Daoy (cell line): ENCODE measurements at places on chromosomes 13 and 19. TPM values are rescaled to one million over a fixed set of nuclear protein-coding genes. Genes with fewer than 3 reads are reported as not detected.

The RFX1 gene
- total RNA-seq: 1.3 and 1.4 TPM in 2 replicates

The NCR1 gene
- total RNA-seq: 0.17 and 5.4 TPM in 2 replicates

DNA sequence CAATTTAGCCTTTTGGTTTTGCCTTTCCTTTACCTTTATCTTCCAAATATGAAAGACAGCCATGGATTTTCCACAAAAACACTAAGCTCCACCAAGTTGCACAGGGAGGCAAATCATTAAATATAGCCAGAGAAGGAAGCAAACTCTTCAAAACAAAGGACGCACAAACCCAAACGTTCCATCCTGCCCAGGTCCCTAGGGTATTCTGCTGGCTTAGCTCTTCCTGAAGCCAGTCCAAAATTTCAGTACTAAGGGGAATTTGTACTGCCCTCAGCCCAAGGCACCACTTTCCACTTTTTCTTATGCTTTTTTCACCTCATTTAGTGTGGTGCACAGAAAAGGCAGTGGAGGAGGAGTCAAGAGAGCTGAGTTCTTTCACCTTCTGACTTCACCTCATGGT lies 169.9 kb downstream of the FLT1 start:
- DNase-seq: no peak

GRCh38 chr19:38555200-38555599 lies 62.6 kb downstream of the MAP4K1 start:
- no peak for DNase-seq

DNA sequence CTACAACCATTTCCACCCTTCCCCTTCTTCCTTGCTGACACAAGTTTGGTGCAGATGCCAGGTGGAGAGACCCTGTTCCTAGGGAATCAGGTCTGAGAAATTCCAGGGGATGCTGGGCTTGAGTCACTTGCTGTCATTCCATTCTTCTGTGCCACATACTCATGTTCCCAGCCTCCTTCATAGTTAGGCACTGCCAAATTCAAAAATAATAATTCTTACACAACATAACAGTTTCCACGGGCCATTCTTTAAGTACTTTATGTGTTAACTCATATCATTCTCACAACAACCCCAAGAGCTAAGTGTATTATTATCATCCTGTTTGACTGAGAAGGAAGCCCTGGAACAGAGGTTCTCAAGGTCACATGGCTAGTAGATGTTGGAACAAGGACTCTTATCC lies 27.1 kb upstream of the POMP start:
- DNase-seq: no peak

- DNase-seq: no peak
These were observed 109.8 kb downstream of the EFNB2 start for GRCh38 chr13:106425661-106426060.

GRCh38 chr19:48171710-48172109 lies 1.2 kb downstream of the ZSWIM9 start:
- no peak for DNase-seq
